Daoy (cell line): ENCODE measurements at places on chromosomes 16 and 17. TPM values are rescaled to one million over a fixed set of nuclear protein-coding genes. Genes with fewer than 3 reads are reported as not detected.

GRCh38 chr17:6279659-6280058 lies 155.3 kb downstream of the AIPL1 start:
- peak; percentile 45 for DNase-seq

DNA sequence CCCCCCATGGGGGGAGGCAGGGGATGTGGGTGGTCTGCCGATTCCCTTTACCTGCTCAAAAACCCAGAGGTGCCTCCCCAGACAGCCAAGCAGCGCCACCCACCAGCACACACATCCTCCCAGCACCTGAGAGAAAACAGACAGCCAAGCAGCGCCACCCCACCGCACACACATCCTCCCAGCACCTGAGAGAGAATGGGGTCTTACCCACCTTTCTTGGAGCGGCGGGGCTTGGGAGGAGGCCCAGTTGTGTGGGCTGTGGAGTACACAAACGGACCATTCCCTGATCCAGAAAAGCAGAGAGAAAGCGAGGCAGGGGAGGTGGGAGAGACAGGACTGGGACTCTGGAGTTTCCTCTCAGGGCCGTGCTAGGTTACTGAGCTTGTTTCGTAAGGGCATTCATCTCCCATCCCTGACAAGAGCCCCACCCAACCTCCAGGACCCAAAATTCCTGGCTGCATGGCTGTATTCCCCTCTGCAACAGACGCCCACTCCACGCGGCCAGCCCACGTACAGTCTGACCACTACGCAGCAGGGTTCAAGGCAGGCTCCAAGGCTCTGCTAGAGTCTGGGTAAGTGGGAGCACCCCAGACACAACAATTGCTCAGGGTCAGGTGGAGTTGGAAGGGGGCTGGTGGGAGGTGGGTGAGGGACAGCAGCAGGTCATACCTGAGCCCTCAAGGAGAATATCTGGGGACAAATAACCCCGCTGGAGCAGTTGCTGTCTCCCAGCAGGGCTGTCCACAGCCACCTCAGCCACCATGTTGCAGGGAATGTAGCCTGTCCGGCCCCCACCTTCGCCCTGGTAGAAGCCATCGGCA lies 22.3 kb downstream of the TSPOAP1 start:
- DNase-seq, result no peak

DNA sequence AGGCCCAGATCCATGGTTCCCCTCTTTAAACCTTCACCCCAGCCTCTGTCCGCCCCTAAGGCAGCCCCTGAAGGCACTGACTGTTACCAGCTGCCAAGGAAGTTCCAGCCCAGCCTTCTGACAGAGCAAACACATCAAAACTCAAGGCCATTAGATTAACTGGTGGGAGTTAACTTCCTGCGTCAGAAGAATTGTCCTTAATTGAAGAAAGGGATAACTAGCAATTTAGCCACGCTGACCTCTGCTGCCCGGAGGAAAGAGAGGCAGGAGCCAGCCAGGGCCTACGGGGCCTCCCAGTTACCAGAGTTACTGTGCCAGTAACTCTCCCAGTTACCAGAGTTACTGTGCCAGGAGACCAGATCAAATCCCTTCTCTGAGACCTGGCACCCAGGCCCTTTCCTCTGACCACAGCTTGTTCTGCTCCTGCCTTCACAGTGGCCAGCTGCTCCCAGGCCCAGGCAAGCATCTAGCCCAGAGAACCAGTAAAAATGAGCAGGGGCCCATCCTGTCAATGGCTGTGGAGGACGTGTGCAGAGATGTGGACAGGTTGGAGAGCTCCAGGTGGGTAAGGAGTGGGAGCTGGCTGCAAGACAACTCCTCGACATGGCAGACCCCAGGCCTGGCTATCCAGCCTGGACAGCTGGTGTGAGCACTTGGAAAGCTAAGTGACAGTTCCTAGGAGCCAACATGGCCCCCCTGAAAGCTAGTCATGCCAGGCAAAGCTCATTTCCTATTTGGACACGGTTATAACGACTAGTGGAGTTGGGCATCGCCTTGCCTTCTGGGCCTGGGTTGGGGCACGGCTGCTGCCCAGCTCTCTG lies 2.8 kb upstream of the PITPNM3 start:
- no peak for DNase-seq

DNA sequence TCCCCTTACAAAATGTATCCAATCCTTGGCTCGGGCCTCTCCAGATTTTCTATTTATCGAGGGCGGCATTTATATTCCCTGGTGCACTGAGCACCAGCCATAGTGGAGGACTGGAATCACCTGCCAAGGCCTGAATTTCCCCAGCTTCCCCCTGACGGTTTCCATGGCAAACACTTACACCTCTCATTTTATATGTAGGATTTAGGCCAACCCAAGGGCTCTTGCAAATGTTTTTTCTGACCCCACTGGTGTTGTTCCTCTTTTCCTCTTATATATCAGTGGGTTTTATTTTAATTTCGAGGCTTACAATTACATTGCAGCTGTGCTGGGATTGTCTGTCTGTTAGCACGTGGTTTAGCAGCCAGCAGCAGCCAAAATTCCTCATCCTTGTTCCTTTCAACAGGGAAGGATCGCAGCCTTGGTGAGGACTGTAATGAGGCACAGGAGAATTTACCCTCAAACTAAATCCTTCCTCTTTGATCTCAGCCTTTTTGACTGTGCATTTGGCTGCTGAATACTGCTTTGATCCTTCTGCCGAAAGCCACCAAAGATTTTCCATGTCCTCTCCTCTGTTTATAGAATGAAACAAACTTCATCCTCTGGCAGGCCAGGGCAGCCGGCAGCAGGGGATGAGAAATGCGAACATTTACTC lies 26.5 kb upstream of the CES5A start:
- DNase-seq, result no peak

GRCh38 chr16:49899991-49900695 lies 44.2 kb upstream of the ZNF423 start:
- DNase-seq, result no peak

MARVELD3 gene
- total RNA-seq, result 0.11 and 0.18 TPM in 2 replicates

- no peak for DNase-seq
Observed at GRCh38 chr17:37024181-37024637, 75.5 kb downstream of the AATF start.

PDIA2 gene
- 0.46 TPM in 1 of 2 replicates, not detected in the other for total RNA-seq

GRCh38 chr17:78416791-78417530 lies 38.5 kb downstream of the PGS1 start:
- DNase-seq, result no peak

DNA sequence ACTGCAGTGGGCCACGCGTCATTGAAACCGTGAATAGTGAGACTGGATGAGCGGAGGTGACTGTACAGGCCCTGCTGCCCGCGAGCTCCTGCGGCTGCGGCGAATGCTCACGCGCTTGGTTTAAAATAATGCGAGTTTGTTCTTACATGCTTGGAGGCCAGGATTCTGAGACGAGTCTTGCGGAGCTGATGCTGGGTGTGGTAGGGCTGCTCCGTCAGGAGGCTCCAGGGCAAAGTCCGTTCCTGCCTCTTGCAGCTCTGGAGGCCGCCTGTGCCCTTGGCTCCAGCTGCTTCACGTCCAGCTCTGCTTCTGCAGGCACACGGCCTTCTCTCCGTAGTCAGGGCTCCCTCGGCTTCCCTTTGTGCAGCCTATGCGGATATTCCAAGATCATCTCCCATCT lies 9.5 kb downstream of the ACSF3 start:
- no peak for DNase-seq

- DNase-seq, result no peak
Observed at GRCh38 chr17:66713533-66714042, 121.3 kb upstream of the CACNG5 start.

KRTAP16-1 gene
- total RNA-seq, result not detected in 2 replicates

GRCh38 chr17:56506349-56506748 lies 87.2 kb upstream of the NOG start:
- DNase-seq, result no peak

ADAMTS18 gene
- 0.51 and 1.7 TPM in 2 replicates for total RNA-seq

DNA sequence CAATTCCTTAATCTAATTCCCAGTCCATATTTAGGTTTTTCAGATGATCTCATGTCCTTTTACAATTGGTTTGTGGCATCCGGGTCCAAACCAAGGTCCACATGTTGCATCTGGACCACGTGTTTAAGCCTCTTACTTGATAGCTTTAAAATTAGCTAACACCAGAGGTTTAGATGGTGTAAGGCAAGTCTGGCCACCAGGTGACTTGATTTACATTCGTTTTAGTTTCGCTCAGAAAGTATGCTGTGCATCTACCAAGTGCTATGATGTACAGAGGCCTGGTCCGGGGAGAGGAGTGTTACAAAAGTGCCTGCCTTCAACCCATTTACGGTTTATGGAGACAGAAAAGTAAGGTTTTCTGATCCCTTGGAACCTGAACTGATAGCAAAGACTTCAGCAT lies 878 bp upstream of the DNAJA2 start:
- peak; percentile 13 for DNase-seq

GRCh38 chr16:20385844-20386832 lies 18.4 kb downstream of the PDILT start:
- peak; percentile 55 for DNase-seq

DNA sequence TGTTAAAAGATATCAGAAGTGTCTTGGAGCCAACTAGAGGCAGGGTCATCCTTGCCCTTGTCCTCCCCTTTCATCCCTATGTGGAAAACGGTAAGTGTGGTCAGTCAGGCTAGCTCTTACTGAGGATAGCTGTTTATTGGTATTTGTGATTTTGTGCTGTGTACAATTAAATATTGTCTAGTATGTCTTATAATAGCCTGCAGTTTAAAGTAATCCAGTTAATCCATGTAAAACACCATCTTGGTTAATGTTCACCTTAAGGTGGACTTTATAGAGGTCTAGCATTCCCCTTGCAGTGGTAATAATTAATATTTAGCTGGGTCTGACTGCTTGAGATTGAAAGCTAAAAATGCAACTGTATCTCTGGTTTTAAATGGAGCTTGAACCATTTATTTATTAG lies 25.6 kb downstream of the METTL9 start:
- DNase-seq, result no peak

RNFT1 gene
- total RNA-seq, result 11.8 and 15.5 TPM in 2 replicates

GRCh38 chr16:18041864-18042834 lies 294.4 kb downstream of the NPIPA8 start:
- DNase-seq, result no peak

- no peak for DNase-seq
Observed at GRCh38 chr17:79864617-79865250, 25.5 kb upstream of the CBX4 start.

DHX58 gene
- total RNA-seq, result 1.3 and 3.1 TPM in 2 replicates

DNA sequence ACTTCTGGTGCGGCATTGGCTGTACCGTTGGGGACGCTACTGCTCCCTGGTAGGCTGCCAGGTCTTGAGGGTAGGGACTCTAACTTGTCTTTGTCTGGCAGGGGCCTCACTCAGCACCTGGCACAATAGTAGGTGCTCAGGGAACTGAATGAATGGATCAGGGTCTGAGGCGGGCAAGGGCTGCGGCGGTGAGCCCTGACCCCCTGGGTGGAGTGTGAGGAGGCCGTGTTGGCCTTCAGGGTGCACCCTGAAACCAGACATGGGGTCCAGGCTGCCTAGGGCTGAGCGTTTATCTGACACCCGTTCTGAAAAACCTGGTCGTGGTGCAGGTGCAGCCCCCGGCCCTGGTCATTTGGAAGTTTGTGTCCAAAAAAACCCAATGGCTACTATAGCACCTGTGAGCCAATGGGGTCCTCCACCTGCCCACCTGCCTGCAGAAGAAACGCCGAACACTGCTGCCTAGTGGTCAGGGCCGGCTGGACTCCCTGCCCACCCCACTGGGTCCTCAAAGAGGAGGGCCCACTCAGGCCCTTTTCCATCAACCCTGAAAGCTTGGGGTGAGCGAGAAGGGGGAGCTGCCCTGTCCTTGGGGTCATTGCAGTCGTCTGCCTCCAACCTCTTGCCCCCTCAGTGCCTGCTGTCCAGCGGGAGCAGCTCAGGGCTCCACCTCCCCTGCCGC lies 4.9 kb upstream of the ATP6V0C start:
- DNase-seq, result no peak

DNA sequence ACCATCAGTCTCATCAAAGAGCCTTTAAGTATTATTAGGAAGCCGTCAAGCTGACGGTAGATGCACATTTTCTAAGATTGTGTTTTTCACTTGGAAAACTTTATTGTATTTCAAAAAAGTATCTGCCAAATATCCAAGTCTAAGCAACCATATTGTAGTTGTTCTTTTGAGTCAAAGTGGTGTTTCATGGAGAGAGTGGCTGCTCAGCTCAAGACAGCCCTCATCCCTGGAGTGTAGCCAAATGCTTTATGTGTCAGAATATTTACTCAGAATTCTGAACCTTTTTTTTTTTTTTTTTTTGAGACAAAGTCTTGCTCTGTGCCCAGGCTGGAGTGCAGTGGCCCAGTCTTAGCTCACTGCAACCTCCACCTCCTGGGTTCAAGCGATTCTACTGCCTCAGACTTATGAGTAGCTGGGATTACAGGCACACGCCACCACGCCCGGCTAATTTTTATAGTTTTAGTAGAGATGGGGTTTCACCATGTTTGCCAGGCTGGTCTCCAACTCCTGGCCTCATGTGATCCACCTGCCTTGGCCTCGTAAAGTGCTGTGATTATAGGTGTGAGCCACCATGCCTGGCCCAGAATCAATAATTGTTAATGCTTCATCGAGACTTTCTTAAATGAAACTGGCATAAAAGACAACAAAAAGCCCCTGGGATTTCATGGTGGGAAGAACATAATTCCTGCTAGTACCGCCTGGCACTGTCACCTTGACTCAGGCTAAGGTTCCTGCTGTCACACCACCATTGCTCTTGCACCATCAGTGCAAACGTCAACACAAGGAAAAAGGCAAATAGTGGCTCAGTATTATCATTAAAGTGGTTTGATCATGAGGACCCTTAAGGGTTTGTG lies 45.5 kb downstream of the PRKCA start:
- DNase-seq, result peak; percentile 69

DNA sequence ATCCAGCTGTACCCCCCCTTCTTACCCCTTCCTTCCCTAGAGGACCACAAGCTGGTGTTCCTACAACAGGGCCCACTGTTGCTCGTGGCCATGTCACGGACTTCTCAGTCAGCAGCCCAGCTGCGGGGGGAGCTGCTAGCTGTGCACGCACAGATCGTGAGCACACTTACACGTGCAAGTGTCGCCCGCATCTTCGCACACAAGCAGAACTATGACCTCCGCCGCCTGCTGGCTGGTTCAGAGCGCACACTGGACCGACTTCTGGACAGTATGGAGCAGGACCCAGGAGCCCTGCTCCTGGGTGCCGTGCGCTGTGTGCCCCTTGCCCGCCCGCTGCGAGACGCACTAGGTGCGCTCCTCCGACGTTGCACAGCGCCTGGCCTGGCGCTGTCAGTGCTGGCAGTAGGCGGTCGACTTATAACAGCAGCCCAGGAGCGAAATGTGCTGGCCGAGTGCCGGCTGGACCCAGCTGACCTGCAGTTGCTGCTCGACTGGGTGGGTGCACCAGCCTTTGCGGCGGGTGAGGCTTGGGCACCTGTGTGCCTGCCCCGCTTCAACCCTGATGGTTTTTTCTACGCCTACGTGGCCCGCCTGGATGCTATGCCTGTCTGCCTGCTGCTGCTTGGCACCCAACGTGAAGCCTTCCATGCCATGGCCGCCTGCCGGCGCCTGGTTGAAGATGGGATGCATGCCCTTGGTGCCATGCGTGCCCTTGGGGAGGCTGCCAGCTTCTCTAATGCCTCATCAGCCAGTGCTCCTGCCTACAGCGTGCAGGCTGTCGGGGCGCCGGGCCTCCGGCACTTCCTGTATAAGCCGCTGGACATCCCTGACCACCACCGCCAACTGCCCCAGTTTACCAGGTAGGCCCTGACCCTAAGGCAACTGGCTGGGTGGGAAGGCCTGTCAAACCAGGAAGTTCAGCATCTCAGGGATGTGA lies 3.6 kb downstream of the MON1B start:
- DNase-seq, result no peak

GRCh38 chr17:75763613-75764416 lies 1.2 kb downstream of the GALK1 start:
- DNase-seq, result peak; percentile 13

MRPL10 gene
- total RNA-seq, result 26.3 and 41.3 TPM in 2 replicates

GRCh38 chr17:35486920-35487732 lies 38.6 kb upstream of the SLFN13 start:
- peak; percentile 75 for DNase-seq

SLC9A5 gene
- total RNA-seq, result 1.7 and 1.8 TPM in 2 replicates
